ENCODE measurements at places on chromosomes 2 and 18.

DNA sequence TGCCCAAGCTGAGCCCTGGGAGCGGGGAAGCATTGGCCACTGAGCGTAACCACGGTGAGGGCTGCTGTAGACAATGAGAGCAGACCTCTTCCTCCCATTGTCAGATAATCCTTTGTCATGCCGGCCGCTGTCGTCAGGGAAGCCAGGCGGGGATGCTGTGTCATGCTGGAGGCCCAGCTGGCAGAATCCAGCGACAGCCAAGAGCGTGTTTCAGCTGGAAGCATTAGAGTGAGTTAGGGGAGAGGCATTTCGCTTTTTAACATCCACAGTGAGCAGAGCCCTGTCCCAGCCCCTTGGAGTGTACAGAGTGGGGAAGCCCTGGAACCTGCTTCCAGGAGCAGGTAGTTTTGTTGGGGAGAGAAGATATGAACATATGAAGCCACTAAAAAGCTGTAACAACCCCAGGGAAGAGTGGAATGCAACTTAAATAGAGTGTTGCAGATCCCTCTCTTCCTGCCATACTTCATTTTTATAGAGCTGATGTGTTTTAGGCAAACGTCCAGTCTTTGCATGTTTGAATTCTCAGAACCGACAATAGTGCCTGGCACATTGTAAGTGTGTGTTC, 7.0 kb downstream of the CTIF start:
- peak; percentile 90 for DNase-seq

- DNase-seq = no peak
These were observed 86.1 kb upstream of the PNPT1 start for GRCh38 chr2:55779459-55780421.

GRCh38 chr2:5473635-5474034, 218.5 kb upstream of the SOX11 start:
- no peak for DNase-seq

- no peak for DNase-seq
These were observed 322.2 kb upstream of the SPHKAP start for GRCh38 chr2:228503731-228504130.

DNA sequence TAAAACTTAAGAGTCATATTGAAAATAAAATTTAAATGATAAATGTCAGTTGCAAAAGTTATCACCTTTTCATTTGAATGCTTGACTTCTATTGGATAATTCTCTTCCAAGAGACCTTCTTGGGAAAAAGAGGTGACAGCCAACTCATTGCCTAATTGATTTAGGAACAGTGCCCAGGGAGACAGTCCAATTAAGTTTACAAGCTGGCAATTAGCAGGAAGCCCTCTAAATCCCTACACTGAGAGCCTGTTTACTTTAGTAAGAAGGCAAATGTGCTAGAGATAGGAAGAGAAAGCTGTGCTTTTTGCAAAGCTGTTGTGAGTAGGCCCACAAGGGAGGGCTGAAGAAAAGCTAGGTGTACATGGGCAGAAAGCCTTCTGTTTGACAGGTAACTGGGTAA, 189.1 kb downstream of the WDPCP start:
- DNase-seq = no peak

GRCh38 chr2:6080932-6081753, 389.0 kb downstream of the SOX11 start:
- DNase-seq = peak; percentile 72

DNA sequence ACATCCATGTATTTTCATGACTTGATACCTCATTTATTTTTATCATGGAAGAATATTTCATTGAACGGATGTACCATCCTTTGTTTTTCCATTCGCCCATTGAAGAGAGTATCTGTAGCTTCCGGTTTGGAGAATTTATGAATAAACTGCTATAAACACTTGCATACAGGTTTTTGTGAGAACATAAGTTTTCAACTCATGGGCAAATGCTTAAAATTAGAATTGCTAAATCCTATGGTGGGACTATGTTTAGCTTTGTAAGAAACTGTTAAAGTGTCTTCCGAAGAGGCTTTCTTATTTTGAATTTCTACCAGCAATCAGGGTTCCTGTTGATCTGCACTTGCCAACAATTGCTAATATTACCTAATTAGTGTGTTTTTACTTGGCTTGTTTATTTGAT, 938.9 kb downstream of the TDRD15 start:
- DNase-seq = no peak

DNA sequence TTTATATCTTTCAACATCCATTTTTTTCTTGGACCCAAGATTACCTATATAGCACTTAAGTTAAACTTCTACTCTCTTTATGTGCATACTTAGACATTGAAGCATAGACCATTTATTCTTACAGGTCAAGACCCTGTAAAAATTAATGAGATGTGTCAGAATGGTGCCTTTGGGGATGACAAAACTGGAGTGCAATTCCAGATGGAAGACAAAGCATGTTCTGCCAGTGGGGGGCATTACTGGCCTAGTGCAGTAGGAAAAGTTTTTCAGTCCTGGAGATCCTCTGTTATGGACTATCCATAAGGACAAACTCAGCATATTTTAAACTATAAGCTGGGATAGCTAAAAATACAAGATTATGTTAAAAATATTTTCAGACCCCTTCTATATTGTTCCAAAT, 57.8 kb upstream of the MMADHC start:
- no peak for DNase-seq

DNA sequence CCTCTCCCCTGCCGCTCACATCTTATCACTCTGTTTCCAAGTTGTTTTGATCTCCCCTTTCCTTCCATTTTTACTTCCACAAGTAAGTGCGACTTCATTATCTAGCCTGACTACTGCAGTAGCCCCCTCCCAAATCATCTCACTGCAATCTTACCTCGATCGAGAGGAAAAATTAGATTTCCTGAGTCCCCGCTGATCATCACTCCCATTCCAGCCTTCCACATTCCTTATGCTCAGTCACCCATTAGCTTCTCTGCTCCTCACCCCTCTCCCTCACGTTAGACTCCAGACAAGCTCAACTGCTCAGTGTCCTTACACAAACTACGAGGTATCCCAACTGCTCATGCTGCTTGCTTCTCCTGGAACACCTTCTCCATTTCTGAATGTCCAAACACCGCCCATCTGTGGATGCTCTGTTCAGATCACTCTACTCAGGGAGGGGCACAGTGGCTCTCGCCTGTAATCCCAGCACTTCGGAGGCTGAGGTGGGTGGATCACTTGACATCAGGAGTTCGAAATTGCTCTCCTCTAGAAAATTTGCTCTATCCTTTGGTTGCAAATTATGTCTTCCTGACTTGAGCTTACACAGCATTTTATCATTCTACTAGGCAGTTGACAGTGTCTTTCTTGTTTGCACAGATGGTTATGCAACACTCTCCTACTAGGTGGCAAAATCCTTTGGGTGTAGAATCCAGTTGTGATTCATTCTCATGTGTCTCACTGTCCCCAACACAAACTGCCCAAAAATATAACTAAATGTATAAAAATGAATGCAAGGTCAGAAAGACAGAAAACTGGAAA, 96.5 kb downstream of the INO80D start:
- DNase-seq = no peak

DNA sequence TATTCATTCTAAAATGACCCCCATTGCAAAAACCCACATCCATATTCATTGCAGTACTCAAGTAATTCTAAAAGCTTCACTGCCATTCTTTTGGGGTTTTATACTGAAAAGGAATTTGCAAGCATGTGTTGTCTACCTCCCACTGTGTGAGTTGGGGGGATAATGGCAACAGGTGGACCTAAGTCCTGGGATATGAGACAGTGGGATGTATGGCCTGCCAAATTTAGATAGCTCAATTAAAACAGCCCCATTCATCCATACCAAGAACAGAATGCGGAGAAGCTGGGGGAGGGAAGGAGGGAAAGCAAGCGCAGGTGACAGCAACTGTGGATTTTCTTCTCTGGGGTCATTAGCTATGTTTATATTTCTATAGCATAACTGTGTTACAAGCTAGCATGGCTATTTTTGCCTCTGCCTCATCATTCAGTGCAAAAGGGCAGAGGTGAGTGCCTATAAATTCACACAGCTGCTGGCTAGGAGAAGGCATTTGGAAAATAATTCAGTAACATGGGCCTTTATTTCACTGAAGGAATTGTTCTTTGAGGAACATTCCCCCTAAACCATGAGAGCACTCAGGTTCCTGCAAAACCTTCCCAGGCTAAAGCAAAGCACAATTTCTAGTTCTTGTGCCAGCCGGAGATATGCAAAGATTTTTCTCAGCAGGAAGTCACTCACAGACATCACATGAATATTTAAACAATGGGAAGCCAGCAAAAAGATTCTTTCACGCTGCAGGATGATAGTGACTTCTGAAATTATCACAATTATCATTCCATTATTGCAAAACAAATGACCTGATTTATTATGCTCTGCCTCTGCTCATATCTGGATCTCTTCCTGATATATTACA, 393.9 kb upstream of the ACVR2A start:
- no peak for DNase-seq

GRCh38 chr2:34368304-34368703, 769.2 kb upstream of the FAM98A start:
- no peak for DNase-seq

GRCh38 chr2:191365089-191365488, 119.9 kb downstream of the MYO1B start:
- no peak for DNase-seq
